SJSA1 (cell line): ENCODE measurements at places on chromosomes 3 and 15.
A peak's percentile ranks its signal among the peaks of the same experiment; 100 is the strongest.

GRCh38 chr3:71512000-71512399 lies 71.5 kb downstream of the FOXP1 start:
- DNase-seq, result no peak

GRCh38 chr3:134933997-134934396 lies 138.9 kb downstream of the EPHB1 start:
- DNase-seq, result no peak

DNA sequence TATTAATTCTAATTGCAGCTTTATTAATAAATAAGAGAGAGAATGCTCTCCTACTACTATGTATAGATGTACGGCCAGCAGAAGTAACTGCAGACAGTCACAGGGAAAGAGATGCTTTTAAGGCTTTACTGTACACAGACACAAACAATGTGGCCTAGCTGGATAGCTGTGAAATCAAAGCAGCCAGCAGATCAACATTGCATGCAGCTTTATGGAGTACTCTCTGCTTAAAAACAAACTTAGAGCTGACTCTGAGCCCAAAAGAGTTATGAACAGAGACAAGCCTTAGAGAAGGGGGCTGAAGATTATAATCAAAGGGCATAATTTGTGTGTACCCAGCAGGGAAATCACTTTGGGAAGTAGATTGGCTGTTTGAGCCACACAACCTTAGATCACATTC lies 47.2 kb downstream of the CADM2 start:
- no peak for DNase-seq

DNA sequence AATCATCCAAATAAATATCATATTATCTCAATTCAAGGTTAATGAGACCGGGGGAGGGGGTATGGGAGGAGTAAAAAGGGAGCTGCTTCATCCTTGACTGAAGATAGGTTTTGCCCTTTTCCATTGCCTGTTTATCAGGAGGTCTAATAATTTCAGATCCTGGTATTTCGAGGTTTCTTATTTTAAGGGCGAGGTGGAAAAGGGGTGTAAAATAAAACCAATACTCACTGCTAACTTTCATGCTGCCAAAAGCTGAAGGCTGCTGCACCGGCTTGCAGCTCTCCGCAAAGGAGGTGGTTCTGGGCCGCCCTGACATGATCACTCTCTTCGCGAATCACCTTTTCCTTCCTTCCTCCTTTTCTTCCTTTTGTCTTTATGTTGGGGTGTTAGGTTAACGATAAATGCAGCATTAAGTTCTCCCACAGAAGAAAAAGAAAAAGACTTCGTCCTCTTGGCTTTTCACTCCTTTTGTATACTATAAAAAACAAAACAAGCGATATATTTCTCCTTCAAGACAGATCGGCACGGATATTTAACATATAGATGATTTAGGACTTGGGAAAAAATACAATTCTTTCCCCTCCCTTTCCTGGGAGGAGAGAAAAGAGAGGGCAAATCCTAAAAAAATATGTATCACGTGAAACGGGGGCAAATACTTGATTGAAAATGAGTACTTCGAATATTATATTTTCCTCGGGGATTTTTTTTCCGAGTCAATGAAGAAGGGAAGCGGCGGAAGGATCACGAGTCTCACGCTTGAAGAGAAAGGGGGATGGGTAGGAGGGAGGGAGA lies 932 bp downstream of the GSK3B start:
- DNase-seq, result no peak

DNA sequence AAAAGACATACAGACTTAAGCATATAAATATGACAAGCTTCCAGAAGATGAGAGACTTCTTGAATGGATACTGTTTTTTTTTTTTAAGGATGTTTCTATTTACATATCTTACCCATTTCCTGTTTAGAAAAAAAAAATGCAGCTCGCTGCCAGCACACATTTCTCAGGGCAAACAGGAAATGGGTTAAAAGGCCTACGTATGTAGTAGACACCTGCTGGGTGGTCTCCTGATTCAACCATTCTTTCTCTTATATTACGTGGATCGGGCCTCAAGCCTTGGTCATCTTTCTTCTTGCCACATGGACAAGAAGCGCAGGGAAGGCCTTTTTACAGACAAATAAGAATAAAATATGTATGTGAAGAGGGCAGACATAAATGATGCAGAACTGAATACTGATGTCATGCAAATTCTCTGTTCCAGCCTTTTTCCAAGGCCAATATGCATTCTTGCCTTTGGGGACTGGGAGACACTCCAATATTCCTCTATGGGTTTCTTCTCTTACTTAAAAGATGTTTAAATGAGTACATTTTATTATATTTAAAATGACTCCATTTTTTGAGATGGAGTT lies 35.0 kb upstream of the TJP1 start:
- peak; percentile 88 for DNase-seq

- no peak for DNase-seq
Measured at GRCh38 chr3:62036726-62037125, 336.6 kb downstream of the FEZF2 start.

DNA sequence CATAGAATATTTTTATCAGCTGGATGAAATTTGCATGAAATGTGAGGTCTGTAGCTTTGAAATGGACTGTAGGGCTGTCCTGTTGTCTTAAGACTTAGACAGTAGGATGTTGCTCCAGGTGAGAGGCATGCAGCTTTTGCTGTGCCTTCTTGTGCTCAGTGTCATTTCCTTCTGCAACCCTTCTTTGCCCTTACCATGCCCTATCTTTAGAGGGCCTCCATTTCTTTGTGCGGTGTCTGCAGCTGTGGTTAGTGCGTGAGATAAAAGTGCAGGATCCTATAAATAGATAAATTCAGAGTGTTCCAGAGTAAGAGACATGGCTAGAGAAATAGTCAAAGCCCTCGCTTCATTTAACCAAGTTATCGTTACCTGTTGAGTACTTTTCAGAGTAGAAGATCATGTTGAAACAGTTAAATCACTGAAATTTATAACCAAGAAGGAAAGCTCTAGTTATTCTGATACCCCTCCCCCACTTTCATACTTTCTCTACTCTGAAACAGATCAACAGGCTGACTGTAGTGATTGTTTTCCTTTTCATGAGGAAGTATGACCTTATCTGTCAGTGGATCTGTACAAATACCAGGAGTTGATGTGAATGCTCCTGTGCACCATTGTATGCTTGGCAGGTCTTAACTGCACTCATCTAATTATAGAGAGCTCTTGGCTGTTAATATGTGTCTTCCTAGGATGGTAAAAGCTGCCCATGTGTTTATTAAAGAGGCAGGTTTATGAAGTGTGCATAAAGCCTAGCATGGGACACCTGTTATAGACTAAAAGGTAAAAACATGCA lies 18.2 kb downstream of the EIF3J start:
- no peak for DNase-seq

DNA sequence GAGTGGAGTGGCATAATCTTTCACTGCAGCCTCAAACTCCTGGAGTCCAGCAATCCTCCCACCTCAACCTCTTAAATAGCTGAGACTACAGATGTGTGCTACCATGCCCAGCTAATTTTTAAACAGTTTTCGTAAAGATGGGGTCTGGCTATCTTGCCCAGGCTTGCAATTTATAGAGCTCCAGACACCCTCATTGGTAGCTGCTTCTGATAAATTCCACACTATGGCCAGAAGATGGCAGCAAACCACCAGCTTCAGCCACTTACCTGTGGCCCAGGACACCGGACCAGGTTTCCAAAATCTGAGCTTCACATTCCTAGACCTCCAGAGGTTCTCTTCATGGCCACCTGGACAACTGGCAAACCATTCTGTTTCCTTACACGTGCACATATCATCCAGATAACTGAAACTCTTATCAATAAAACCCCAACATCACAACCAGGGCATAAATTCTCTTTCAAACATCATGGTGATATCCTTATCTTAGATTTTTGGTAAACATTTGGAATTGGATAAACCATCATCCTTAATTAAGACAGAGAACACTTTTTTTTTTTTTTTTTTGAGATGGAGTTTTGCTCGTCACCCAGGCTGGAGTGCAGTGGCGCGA lies 28.9 kb downstream of the FBXW12 start:
- DNase-seq, result peak; percentile 32

DNA sequence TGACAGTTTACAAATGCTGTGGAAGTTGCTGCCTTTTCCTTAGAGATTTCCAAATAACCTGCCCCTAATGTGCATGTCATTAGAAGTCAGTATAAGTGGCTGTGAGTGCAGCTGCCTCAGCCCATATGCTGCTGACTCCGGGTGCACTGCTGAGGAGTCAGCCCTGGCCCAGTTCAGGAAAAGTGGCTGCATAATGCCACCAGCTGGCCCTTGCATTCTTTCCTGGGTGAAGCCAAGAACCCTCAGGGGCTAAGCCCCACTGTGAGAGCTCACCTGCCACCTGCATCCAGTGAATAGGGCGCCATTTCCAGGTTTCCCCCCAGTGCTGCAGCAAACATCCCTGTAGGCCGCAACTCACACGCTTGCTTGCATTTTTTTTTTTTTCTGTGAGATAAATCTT lies 139.9 kb downstream of the TJP1 start:
- no peak for DNase-seq

- DNase-seq, result no peak
Measured at GRCh38 chr15:70257573-70258248, 160.0 kb upstream of the TLE3 start.

- DNase-seq, result peak; percentile 15
Measured at GRCh38 chr3:52892625-52893311, 4.6 kb downstream of the STIMATE start.

DNA sequence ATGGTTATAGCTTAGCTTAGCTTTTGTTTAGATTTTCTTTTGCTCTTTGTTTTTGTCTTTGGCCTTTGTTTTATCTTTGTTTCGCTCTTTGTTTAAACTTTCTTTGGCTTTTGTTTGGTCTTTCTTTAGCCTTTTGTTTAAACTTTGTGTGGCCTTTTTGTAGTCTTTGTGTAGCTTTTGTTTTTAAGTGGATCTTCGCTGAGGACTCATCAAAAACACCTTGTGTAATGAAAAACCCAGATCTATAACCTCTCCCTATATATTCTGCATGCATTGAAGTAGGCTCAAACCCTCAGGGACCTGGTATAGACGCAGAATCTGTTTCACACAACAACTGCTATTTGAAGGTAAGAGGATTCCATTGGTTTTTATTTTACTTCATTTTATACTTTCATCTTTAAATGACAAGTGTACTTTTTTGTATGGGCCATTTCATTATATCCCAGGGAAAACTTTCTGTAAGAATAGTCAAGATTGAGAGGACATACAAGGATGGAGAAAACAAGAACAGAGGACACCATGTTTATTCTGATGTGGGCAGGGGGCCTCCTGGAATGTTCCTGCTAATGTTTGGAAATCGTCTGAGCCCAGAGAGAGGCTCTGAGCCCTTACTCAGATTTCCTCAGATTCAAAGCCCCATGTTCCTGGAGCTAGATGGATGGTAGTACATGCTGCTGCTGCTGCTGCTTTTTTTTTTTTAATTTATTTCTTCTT lies at the start of gene MOBP:
MOBP (plus strand) TSS at position 287 of the 714 bp plus-strand sequence. CDS start 34,390 bp downstream, outside the sequence.
- no peak for DNase-seq

- DNase-seq, result no peak
Measured at GRCh38 chr3:127676456-127676855, 3.7 kb downstream of the ABTB1 start.

DNA sequence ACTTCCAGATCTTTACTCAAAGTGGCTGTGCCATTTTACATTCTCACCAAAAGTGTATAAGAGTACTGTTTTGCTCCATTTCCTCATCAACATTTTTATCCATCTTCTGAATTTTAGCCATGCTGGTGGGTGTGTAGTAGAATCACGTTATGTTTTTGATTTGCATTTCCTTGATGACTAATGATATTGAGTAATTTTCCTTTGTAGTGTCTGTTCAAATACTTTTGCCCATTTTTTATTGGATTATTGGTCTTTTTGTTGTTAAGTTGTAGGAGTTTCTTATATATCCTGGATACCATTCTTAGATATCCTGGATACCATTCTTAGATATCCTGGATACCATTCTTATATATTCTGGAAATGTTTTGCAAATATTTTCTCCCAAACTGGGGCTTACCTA lies 344.9 kb downstream of the LRRC3B start:
- DNase-seq, result no peak

DNA sequence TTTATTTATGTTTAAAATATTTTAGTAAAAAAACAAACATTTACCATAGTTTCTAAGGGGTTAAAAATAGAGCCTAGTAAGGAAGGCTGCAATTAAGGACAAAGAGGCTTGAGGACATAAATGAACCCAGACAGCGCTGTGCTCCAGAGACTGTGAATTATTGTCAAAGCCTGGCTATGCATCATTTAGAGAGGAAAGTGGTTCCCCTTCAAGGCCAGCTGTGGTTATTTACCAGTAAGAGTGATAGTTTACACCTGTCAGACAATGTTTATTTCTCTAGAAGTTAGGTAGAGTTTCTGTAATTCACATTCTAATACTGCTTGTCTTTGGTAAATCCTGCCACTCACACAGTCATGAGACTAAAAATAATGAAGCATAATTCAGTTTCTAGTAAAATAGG lies 32.4 kb upstream of the PIK3R4 start:
- DNase-seq, result no peak

DNA sequence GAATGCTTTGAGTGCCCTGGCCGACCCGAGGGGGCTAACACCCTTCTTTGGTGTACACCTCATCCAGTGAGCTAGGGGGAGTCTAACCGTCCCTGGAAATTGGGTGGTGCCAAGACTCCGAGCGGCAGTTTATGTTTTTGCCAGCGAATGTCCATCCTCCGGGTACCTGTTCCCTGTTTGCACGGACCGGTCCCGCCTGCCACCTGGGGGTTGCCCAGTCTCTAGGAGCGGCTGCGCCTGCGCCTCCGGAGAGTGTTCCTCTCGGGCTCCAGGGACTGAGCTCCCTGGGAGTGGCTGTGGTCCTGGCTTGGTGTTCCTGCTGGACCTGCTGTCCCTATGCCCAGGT lies 913 bp upstream of the WNT7A start:
- DNase-seq, result no peak

- DNase-seq, result no peak
Measured at GRCh38 chr15:76860201-76860600, 44.9 kb downstream of the SCAPER start.

DNA sequence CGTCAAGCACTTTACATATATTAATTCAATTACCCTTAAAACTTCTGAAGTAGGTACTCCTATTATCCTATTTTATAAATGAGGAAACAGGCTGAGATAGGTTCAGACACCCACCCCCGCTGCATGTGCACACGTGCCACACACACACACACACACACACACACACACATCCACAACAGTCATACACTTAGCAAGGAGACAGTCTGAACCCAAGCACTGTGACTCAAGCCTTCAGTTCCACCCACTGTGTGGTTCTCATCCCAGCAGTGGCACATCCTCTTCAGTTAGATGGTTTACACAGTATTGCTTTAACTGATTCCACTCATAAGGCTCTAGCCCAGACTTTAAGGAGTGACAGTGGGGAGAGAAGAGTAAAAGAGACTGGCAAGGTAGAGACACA lies 91.1 kb upstream of the FGF7 start:
- no peak for DNase-seq

GRCh38 chr15:75663931-75664421 lies 16.3 kb downstream of the SNX33 start:
- no peak for DNase-seq
